ENCODE measurements at places on chromosomes 3 and 15. TPM values are rescaled to one million over a fixed set of nuclear protein-coding genes. Genes with fewer than 3 reads are reported as not detected.

Gene CEP152
- 15.4 TPM for total RNA-seq

DNA sequence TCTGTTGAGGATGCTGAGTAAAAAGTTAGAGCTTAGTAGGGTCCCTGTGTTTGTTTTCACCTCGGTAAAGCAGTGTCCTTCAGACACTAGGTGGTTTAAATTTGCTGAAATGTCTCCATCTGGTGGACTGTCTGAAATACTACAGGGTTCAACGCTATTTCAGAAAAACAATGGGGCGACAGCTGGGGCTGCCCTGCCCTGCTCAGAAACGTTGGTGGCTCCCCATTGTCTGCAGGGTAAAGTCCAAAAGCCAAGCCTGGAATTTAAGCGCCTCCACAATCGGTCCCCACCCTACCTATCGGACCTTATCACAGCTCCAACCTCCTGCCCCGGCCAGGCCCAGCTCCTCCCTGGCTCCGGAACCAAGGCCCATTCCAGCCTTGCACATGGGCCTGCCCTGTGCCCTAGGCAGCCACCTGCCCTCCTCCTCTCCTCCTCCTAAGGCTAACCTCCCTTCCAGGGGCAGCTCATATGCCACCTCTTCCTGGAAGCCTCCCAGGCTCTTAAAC, 4.3 kb upstream of the TSEN2 start:
- DNase-seq, result peak; percentile 47

- no peak for DNase-seq
Measured at GRCh38 chr15:101145362-101145761, 106.5 kb downstream of the CHSY1 start.

DNA sequence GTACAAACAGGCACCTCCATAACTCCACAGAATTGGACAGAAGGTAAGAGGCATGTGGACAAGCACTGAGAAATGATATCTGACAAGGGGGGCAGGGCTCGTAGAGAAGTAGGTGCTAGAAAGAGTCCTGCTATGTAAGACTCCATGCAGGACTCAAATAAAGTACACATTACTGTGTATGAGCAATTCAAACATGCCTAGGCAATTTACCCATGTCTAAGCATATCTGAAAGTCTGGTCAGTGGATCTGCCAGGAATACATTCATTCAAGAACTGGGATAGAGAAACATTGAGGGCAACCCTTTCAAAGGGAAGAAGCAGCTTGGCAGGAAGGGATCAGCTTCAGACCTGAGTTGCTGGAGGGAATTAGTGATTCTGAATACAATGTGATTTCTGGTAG, 174.1 kb upstream of the MCTP2 start:
- DNase-seq, result no peak

DNA sequence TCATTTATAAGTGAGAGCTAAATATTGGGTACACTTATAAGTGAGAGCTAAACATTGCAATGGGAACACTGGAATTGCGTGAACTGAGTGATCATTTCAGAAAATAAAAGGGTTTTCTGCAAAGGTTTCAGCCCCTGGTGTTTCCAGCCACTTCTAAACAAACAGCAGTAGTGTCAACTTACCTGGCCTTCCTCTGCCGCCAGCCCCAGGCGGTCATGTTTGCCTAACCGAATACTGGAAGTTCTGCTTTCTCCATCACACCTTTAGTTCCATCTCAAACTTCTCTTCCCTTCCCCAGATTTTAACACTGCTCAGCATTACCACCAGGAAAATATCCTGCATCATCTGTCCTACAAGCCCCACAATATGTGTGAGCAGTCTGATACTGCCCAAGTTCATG, 58.6 kb downstream of the MRPL3 start:
- DNase-seq, result no peak
